Stimulated activated naive CD4-positive, alpha-beta T cell treated with Interleukin-2 at 50 U/mL for 16 hours (primary cell): ENCODE measurements at places on chromosomes 1 and 21.

DNA sequence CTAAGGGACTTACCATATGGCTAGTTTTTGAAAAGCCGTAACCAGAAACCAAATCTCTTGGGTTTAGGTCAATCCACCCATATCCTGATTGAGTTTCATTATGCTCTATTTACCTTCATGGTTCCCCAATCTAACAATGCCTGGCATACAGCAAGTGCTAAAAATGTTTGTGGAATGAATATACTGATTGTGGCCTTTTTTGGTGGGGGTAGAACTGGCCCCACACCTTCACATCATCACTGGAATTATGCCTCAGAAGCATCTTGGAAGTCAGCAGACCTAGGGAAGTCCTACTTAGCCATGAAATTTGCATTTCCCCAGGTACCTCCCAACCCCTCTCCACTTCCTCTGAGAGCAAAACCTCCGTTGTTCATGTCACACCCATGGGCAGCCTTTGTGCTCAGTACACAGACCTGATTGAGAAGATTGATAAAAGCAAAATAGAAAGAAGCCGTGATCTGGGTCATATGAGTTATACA lies 17.8 kb upstream of the SLAMF1 start:
- no peak for DNase-seq

- DNase-seq: no peak
Observed at GRCh38 chr21:45013260-45013841, 61.0 kb upstream of the ADARB1 start.

GRCh38 chr1:226092965-226093364 lies 30.4 kb downstream of the H3-3A start:
- no peak for DNase-seq

DNA sequence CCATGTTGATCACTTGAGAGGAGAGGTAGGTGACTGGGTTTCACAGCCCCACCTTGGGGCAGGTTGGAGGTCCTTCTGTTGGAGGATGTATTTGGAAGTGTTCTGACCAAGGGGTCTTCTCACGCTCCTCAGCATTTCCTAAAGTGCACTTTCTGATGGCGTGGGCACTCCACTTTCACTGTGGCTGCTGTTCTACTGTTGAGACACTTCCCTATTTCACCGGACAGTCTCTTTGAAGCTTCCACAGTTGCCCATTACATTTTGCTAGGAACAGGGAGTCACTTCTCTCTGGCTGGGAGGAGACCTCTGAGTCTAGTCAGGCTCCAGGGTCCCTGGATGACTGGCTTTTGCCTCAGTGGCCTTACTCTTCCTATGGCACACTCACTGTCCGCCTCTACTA lies 180.0 kb upstream of the LMO4 start:
- no peak for DNase-seq

GRCh38 chr1:199877526-199878384 lies 149.8 kb upstream of the NR5A2 start:
- no peak for DNase-seq

DNA sequence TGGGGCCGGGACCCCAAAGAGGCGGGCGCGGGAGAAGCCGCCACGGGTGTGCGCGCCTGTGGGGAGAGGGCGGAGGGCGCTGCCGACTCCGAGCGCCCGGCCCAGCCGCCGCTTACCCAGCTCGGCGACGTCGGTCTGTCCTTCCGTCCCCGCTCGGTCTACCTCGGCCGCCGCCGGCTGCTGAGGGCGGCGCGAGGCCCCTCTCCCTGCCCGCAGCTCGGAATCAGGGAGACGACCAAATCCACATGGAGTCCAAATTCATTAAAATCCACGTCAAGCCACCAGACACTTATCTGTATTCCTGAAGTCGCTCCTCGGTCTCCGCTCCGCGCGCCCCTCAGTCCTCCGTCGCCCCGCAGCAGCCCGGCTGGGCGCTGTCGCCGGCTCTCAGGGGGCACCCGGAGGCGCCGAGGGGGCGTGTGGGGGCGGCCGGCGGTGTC lies 637 bp downstream of the PLXNA2 start:
- DNase-seq: no peak

DNA sequence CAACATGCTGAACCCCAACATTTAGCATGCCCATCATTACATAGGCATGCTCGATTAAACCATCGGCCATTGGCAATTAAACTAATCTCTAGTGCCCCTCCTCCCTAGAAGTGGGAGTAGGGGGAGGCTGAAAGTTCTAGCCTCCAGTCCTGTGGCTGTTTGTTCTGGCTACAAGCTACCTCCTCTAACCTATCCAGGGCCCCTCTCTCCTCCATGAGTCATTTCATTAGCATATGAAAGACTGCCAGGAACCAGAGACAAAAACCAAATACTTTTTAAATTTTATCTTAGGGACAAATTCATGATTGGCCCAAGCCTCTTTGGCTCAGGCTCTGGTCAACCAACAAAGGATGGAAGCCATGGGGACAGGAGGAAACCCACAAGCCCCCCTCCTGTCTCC lies 231.1 kb downstream of the CACNA1E start:
- DNase-seq: no peak

DNA sequence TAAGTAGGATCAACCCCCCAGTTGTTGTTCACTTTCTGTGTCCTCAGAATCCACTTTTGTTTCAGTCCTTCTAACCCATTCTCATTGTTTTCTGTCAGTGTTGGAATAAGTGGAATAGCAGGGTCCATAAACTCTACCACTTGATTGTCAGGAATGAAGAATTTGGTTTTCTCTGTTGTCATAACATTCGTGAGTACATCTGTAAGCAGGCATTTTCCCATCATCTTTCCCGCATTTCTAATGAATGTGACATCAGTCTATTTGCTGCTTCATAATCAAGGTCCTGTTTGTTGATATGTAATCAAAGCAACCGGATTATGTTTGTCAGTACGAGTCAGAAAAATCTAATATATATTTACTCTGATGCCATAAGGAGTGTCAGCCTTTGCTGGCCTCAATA lies 147.1 kb downstream of the KIF26B start:
- no peak for DNase-seq

- DNase-seq: no peak
Observed at GRCh38 chr1:7770669-7770996, 463 bp upstream of the VAMP3 start.
